ELF-1 (cell line): ENCODE measurements at places on chromosomes 3 and 15.
A peak's percentile ranks its signal among the peaks of the same experiment; 100 is the strongest.

DNA sequence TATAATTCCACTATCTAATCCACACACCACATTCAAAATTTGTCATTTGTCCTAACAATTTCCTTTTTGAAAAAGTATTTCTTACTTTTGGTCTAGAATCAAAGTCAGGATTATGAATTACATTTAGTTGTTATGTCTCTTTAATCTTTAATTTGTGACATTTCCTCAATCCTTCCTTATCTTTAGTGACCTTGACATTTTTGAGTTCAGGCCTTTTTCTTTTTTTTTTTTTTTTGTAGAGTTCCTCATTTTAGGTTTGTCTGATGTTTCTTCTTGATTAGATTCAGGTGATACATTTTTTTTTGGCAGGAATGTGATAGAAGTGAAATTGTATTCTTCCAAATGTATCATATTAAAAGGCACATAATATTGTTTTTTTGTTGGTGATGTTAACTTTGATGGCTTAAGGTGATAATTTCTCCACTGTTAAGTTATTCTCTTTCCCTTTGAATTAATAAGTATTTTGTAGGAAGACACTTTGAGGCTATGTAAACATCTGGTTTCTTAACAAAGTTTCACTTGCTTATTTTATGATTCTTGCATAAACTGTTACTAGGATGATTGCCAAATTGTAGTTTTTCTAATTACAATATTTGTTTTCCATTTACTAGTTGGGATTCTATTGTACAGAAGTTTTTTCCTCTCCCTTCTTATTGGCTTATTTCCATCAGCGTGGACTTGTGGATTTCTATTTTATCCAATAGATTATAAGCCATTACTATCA is 16.3 kb downstream of the SLC35G2 start:
- no peak for DNase-seq

GRCh38 chr15:99925661-99926461 is 192.6 kb upstream of the LYSMD4 start:
- DNase-seq: peak; percentile 58

DNA sequence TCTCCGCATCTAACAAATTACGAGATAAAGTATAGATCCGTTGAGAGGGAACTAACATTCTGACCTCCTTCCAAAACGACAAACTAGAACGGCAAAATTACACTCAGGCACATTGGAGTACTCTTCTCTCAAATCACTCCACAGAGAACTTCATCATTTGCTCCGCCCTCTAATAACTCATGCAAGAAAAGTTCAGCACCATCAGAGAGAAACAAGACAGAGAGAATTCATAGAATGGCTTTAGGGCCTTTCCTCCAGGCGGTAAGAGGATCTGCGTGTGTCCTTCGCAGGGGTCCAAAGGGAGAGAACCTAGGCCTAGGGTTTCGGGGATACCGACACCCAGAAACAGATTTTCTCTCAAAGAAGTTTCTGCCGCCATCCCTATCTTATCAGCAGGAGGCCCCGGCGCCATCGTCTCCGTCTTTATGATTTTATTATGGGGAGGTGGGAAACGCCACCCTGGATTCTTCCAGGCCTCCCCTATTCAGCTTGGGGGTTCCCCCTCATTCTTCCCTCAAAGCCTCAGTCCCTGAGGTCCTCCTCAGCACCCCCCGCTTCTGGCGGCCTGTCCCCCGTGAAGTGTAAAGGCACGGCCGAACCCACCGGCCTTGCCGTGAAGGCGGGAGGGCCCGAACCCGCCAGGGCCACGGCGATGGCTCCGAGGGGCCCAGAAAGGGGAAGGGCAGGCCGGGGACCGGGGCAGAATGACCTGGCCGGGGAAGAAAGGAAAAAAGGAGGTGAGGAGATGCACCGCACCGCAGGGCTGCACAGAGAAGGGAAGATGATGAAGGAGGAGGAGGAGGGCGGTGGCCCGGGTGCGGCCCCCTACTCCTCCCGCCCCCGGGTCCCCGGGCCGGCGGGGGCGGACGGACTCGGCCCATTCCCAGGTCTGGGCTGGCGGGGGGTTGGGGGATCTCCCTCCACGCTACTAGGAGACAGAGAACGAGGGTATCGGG is 768 bp downstream of the UBXN7 start:
- DNase-seq: peak; percentile 31

DNA sequence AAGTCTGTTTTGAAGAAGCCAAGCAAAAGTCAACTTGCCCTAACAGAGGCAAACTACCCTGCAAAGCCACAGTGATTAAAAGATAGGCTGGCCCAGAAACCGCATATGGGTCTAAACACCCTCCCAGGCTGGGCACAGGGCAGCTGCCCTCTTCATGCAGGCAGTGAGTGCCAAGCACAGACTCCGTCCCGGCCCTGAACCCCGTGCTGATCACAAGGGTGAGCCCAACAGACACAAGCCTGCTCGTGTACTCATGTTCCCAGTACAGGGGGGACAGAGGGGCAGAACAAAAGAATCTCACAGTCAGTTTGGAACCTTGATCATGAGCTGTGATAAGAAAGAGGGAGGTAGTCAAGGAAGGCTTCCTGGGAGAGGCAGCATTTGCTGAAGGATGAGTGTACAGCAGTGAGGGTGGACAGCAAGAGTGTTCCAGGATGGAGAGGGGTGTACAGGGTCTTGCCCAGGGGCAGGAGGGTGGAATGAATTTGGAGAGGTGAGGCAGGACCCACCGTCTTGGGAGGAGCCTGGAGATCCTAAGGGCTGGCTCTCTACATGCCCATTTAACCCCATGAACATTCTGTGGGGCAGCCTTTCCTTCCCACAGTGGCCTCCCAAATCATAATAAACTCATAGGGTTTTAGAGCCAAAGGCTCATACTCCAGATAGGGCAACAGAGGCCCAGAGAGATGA is 43.2 kb upstream of the PRR23E start:
- no peak for DNase-seq
